NCI-H524 treated with DMSO at 0.1 percent for 48 hours (cell line): ENCODE measurements at places on chromosomes 3 and 15.

DNA sequence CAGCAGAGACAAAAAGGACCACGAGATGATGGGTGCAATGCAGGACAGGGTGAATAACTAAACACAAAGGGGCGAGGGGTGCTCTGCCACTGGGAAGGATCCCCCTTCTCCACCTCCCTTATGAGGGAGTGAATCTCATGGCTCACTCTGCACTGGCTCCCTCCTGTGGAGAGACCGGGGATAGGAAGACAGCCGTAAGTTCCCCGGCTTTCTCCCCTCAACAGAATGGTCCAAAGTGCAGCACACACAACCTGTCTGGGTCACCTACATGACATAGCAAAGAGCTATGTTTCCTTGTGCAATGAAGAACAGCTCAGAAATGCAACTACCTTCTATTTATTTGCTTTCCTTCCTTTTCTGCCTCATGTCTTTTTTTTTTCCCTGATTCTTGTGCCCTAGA, 7.8 kb upstream of the ACSBG1 start:
- DNase-seq = no peak

- DNase-seq = no peak
Measured at GRCh38 chr3:188497021-188497420, 343.1 kb downstream of the LPP start.

- no peak for DNase-seq
Measured at GRCh38 chr3:157872902-157873301, 233.3 kb downstream of the SHOX2 start.

DNA sequence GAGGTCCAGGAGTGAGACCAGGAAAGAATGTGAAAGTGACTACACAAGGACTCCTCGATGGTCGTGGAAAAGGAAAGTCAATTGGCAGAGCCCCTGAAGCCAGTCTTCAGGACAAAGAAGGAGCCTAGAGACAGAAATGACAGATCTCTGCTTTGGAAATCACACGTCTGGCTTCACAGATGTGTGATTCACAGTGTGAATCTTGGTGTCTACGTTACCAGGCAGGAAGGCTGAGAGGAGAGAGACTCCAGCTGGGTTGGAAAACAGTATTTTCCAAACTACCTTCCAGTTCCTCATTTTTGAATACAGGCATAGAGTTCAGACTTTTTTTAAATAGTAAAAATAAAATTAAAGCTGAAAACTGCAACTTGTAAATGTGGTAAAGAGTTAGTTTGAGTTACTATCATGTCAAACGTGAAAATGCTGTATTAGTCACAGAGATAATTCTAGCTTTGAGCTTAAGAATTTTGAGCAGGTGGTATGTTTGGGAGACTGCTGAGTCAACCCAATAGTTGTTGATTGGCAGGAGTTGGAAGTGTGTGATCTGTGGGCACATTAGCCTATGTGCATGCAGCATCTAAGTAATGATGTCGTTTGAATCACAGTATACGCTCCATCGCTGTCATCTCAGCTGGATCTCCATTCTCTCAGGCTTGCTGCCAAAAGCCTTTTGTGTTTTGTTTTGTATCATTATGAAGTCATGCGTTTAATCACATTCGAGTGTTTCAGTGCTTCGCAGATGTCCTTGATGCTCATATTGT, 6.0 kb downstream of the CCR2 start:
- no peak for DNase-seq

DNA sequence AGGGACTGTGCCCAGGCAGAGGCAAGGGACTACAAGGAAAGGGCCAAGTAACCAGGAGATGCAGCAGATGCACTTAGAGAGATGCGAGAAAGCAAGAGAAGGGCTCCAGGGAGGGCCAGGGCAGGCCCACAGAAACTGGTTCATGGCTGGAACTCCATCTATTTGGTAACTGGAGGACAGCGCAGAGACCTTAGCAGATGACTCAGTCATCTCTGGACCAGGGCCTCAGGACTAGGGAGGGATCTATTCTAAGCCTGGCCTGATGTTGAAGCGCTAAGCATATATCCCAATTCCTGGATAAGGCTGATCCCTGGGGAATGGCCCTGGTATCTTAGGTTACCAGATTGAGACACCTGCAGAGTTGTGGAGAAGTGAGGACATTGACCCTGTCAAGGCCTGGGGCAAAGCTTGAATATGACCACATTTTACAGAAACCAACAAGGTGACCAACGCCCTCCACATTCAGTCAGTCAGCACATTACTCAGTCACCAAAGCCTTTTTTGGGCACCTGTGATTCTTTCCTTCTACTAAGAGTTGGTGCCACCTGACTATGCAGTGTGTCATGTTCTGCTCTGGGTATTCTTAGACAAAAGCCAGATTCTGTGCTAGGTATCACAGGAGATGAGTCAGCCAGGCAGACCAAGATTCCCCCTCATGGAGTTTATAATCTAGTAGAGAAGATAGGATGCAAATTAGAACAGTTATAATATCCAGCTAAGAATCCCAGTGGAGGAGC, 68.4 kb upstream of the SLCO3A1 start:
- no peak for DNase-seq

GRCh38 chr3:141904203-141904602, 27.8 kb downstream of the ATP1B3 start:
- DNase-seq = no peak

DNA sequence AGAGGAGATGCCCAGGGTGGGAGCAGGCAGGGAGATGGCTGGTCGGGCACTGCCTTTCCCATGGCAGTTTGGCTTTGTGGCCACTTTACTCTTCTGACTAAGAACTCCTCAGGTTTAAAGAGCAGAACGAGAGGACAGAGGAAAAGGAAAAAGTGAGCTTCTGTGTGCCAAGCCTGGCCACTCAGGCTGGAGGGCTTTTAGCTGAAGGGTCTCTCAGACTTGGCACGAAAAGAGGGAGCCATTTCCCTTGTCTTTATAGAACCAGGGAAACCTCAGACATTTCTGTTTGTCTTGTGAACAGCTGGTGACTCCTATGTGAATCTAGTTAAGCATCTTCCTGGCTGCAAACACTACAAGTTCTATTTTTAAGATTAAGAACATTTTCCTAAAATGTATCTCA, 23.3 kb upstream of the PSMD6 start:
- no peak for DNase-seq

DNA sequence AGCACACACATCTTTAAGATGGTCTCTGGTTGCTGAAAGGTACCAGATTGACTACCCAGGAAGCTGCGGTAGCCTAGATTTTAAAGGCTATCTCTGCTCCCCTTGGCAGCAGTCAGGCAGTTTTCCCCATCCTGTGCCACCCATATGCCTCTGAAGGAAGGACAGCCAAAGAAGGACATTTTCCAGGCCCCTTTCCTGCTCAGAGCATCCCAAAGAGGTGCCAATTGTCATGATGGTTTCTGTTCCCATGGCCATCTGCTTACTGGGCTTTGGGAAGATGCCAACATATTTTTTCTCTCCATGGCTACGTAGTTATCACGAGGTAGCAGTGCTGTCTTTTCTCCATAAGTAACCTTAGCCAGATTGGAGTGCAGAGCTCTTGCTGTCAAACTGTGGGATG, 39.7 kb downstream of the UNC13C start:
- no peak for DNase-seq

DNA sequence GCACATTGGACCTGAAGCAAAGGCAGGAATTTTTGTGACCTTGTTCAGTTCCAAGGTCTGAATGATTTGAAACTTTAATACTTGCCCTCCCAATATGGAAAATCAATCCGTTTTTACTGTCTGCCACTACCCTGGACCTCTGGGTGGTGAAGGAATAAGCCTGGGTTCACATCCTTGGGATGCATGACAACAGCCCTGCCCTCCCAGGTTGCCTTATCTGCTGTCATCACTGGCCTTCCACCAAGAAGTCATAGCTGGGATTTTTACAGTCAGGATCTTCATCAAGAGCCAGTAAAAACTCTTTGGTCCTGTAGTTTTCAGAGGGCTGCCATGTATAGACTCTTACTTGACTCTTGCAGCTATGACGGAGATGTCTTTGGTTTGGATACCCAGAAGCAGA, 128.6 kb downstream of the MYLK start:
- DNase-seq = no peak

DNA sequence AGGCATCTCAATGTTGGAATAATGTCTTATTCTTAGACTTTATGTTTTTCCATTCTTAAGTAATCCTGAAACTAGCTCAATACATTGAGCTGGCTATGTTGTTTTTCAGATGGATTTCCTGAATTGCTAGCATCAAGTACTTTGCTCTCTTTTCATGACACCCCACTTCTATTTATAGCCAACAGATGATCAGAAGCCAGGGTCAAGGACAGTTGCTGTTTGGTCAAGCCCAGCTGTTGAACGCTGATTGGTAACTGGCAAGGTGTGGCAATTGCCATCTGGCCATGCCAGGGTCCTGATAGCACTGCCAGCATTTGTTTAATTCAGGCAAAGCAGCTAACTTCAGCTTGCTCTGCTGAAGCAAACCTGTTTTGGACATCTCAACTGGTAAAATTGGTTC, 46.2 kb upstream of the PLCL2 start:
- DNase-seq = peak; percentile 79

DNA sequence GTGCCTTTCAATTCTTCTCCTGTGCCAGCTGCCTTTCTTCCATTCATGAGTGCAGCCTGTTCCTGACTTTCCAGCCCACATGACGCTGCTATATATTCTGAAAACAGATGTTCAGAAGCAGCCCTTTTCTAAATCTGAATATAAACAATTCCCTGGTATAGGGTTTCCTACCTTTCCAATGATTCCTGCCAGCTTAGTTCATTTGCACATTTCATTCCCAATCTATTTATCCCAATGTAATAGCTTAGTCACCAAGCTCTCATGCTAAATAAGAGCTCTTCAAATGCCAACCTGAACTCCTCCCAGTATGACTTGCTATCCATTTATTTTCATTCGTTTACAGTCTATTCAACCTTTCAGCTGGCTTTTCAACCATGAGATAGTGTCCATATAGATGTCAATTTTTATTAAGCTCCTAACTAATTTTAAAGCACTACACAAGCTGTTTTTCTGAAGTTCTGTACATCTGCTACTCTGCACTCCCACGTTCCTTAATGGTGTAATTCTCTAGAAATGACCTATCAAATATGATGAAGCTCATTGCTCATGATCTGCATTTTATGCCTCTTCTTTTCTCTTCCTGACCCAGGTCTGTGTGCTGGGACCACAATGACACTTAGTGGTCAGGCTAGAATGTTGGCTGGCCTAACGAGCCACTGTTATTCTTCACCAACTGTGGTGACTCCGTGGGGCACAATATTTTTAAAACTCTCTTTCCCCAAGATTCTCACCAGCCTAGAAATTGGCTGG, 605.0 kb upstream of the TBL1XR1 start:
- peak; percentile 65 for DNase-seq
